MCF 10A (cell line): ENCODE measurements at places on chromosomes 5 and 9.

DNA sequence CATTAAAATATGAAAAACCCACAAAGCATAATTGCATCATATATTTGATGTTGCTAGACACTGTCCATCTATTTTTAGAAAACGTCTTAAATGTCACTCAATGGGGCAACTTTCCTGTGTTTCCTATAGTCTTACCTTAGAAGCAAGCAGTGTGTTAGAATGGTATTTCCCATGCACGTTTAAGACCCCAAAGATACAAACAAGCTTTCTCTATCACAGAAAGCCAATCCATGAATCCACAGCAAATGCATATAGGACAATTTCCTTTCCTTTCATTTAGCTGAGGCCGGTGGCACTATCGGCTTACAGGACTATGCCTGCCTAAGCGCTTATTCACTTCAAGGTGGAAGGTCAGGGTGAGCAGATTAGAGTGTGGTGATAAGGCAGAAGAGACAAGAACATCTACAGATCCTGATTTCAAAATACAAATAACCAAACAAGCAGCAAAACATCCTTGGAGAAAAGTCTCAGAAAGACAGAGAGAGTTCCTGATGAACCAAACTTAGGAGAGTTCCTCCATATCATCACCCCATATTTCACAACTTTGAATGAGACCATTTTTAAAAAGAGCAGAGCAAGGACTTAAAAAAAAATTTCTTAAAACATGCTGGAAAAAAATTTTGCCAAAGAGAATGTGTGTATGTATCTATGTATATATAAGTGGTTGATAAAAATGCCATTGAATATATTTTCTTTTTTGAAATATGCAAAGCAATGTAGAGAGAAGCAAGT is 57.2 kb downstream of the MEF2C start:
- DNase-seq: no peak

- peak; percentile 34 for DNase-seq
Measured at GRCh38 chr9:2228132-2228531, 213.0 kb downstream of the SMARCA2 start.

GRCh38 chr5:77360381-77360780 is 131.7 kb downstream of the WDR41 start:
- DNase-seq: no peak

DNA sequence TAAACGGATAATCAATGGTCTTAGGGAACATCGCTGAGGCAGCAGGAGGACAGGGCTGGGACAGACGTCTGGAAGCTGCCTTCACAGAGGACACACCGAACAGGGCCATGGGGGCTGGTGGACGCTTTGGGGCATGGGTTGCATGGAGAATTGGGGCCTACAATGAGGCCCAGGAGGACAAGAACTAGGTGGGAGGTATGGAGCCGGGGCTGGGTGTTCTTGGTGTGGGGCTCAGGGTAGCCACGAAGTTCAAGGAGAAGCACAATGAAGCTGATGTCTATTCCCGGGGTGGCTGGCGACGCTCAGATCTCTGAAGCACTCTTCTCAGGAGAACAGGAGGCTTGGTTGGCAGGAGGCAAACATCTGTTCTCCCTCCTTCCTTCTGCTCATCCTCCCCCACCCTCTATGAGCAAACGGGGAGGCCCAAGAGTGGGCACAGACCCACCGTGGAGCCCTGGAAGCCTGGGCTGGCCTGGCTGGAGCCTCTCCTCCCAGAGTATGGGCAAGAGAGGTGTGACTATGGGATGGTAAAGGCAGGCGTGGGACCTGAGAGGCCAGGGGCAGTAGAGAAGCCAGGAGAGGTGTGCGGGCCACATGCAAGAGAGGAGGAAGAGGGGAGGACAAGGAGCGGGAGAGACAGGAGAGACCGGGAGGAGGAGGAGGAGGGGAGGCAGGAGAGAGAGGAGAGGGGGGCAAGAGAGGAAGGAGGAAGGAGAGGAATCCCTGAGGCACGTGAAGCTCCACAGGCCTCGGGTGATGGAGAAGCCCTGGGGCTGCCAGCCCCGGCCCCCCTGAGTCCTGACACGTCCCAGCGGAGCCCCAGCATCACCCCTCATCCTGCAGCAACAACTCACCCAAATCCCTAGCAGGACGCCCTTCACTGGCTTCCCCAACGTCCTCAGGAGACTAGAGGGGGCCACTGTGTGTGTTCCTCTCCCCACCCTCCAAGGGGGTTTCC is 159.1 kb downstream of the OLFM1 start:
- DNase-seq: no peak

DNA sequence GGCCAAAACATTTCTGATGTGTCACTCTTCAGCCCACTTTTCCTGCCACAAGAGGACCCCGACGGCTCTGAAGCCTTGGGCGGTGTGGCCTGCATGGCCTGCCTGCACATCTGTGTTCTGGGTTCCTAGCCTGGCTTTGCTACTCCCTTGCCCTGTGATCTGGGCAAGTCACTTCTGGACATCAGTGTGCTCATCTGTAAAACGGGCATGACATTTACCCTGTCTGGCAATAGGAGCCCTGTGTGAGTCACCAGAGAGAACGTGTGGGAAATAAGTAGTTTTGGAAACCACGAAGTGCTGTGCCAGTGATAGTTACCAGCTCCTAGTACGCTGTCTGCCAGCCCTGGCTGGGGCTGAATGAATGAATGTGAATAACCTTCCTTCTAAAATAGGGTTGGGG is 90.8 kb downstream of the MACROH2A1 start:
- DNase-seq: peak; percentile 67

DNA sequence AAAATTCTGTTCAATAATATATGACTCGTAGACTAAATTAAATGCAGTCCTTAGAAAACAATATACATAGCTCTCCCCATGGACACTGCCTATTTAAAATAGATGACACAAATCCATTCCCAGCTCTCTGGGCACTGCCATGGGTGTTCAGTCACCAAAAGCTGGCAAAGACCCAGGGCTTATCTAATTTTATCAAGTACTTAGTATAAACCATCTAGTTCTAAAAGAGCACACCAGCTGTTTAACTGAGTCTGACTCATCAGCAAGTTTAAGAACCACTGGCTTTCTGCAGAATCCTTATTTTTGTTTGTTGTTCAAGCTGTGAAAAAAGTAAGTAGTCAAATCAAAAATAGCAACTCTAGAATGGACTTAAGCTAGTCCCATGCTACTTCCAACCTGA is 107.6 kb downstream of the PLPP1 start:
- no peak for DNase-seq

GRCh38 chr5:173989432-173990082 is 587 bp downstream of the C5orf47 start:
- DNase-seq: no peak

DNA sequence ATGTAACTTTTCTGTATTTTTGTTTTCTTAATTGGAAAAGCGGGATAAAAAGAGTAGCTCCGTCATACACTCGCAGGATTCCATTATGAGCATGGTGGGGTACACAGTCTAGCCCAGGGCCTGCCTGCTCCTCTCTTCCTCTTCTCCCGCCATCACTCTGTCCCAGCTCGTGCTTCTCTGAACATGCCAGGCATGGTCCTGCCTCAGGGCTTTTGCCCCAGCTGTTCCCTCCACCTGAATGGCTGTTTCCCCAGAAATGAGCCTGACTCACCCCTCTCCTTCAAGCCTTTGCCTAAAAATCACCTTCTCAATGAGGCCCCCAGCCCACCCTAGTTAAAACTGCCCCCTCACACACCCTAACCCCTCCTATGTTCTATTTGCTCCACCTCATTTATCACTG is 4.5 kb downstream of the CORO2A start:
- DNase-seq: no peak

DNA sequence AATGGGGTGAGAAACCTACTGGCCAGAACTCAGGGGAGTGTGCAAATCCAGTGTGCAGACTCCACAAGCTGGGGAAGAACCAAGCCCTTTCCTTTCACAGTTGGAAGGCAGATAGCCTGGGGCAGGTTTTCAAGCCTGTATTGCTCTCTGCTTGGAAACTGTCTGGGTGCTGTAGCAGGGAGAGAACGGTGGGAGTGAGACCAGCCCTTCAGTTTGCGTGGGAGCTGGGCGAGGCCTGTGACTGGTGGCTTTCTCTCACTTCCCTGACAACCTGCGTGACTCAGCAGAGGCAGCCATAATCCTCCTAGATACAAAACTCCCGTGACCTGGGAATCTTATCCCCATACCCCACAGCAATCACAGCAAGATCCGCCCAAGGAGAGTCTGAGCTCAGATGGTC is 44.9 kb upstream of the SNCAIP start:
- no peak for DNase-seq

DNA sequence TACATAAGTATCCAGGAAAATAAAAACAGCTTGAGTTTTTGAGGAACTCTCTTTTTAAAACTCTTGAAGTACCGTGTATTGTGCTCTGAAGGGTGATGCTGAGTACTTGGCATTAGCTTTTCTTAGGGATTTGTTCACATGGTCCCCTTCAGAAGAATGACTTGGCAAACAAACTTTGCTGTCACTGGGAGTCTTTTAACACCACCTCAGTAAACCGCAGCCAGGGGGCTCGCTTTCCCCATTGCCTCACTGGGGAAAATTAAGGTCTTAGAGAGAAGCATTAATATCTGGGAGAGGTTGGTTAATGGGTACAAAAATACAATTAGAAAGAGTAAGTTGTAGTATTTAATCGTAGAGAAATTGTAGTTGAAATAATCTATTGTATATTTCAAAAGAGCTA is 105.9 kb upstream of the DAP start:
- DNase-seq: no peak

- no peak for DNase-seq
Measured at GRCh38 chr5:119363936-119364335, 8.1 kb downstream of the TNFAIP8 start.

DNA sequence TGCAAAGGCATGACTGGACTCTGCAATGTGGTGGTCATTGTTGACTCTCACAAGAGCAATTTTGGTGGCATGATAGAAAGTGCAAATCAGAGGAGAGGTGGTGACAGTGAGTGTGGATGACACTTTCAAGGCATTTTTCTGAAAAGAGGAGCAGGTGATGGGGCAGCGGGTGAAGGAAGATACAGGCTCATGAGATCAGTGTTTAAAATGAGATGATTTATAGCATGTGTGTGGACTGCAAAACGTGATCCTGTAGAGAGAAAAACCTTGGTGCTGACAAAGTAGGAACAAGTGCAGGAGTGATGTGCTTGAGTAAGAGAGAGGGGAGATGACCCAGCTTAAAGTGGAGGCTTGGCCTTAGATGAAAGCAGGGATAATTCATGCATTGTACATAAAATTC is 171.2 kb upstream of the PPP2R2B start:
- no peak for DNase-seq

DNA sequence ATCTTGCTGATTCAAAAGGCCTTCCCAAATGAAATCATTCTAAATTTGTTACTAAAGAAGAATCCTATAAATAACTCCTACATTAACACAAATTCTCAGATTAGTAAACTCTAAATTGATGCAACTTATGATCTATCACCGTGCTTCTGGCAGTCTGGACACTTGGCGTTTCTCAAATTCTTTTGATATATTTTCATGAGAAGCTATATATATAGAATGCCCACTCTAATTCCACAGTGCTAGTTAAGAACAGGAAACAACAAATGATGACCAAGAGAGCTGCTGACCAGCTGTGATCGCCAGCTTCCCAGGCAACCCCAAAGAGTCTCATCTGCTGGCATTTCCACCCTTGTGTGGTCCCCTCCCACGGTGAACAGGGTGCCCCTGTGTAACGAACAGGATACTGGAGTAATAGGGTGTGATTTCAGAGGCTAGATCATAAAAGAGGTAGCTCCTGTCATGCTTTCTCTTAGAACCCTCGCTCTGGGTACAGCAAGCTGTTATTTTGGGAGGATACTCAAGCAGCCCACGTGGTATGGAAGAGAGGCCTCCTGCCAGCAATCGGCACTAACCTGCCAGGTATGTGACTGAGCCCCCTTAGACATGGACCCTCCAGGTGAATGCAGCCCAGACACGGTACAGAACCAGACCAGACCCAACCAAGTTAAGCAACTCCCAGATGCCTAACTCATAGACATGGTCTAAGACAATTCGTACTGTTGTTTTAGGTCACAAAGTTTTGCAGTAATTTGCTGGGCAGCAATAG is 64.7 kb downstream of the CDC14B start:
- no peak for DNase-seq

DNA sequence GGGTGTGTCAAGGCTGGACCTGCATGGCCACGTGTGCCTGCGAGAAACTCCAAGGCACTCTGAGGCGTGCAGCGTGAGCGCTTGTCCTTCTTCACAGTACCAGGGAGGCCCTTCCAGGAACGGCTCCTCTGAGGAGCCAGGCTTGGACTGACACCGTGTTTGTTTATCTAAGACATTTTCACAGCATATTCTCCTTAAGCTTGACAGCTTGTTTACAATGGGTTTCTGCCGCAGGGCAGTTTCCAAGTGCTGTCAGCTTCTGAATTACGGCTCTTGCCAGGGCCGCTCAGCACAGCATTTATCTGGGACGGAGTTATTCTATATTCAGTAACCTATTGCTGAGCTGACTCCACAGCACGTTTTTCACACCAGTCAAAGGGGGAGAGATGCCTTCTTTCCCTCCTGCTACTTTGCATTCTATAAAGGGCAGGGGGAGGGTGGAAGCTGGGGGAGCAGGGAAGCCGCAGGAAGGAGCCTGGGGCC is 98.4 kb downstream of the LMNB1 start:
- DNase-seq: no peak

- peak; percentile 57 for DNase-seq
Measured at GRCh38 chr9:34991607-34992375, 2.2 kb downstream of the DNAJB5 start.

DNA sequence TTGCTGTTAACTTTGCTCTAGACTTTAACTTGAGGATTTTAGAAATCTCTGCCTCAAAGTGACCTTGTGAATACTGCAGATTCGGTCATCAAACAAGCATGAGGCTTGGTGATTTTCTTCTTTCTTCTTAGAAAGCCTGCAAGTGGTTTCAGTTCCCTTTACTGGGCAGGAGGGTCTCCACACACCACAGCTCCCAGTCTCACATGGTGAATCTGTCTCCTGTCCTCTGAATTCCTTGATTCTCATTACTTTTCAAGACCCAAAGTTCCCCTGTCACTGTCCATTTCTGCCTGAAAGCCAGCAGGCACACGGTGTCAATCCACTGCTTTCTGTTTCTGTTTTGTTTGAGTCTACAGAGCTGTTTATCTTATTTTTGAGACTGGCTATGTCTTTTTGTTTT is 14.1 kb downstream of the HSPB3 start:
- DNase-seq: no peak

- DNase-seq: no peak
Measured at GRCh38 chr9:81717061-81717746, 27.9 kb upstream of the TLE1 start.

GRCh38 chr5:94174748-94175411 is 433.5 kb upstream of the POU5F2 start:
- peak; percentile 9 for DNase-seq

- peak; percentile 30 for DNase-seq
Measured at GRCh38 chr9:107351382-107352045, 68.4 kb downstream of the RAD23B start.

- DNase-seq: no peak
Measured at GRCh38 chr9:130368631-130369103, 76.1 kb upstream of the ASS1 start.

- peak; percentile 33 for DNase-seq
Measured at GRCh38 chr5:139458580-139459407, 3.7 kb downstream of the ECSCR start.

- DNase-seq: no peak
Measured at GRCh38 chr9:8278048-8278447, 478.5 kb upstream of the DMAC1 start.

- DNase-seq: no peak
Measured at GRCh38 chr5:62626534-62626933, 47.9 kb downstream of the LRRC70 start.

- DNase-seq: no peak
Measured at GRCh38 chr5:125510651-125511050, 764.2 kb upstream of the ZNF608 start.
